ENCODE measurements at places on chromosomes 3 and 15.

- DNase-seq, result no peak
Measured at GRCh38 chr3:171342200-171342599, 118.0 kb downstream of the TNIK start.

DNA sequence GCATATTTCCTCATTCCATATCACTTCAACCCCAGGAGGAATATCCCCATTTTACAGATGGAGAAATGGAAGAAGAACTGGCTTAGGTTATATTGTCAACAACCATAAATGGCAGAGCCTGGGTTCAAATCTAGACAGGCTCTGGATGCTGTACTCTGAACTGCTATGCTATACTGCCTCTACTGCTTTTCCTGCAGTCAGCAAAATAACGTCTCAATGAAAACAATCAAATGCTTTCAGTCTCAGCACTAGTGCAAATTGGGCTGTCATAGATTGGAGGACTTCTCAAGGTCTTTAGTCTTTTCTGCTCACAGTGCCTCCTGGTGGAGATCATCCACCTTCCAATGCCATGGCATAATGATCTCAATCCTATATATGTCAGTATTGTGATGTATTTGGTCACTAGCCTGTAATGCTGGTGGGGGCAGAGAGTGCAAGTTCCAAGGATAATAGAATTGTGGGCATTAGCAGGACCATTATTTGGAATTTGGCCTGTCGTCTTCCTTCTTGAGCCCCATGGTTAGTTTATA lies 285.0 kb downstream of the CLSTN2 start:
- DNase-seq, result no peak

DNA sequence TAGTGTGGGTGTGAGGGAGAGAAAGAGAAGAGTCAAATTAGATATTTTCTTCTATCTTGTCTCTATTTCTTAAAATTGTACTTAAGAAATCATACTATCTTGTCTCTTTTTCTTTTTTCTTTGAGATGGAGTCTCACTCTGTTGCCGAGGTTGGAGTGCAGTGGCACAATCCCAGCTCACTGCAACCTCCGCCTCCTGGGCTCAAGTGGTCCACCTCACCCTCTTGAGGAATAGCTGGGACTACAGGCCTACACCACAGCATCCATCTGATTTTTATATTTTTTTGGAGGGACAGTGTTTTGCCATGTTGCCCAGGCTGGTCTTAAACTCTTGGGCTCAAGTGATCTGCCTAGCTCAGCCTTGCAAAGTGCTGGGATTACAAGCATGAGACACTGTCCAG lies 104.2 kb downstream of the MYO9A start:
- DNase-seq, result no peak

DNA sequence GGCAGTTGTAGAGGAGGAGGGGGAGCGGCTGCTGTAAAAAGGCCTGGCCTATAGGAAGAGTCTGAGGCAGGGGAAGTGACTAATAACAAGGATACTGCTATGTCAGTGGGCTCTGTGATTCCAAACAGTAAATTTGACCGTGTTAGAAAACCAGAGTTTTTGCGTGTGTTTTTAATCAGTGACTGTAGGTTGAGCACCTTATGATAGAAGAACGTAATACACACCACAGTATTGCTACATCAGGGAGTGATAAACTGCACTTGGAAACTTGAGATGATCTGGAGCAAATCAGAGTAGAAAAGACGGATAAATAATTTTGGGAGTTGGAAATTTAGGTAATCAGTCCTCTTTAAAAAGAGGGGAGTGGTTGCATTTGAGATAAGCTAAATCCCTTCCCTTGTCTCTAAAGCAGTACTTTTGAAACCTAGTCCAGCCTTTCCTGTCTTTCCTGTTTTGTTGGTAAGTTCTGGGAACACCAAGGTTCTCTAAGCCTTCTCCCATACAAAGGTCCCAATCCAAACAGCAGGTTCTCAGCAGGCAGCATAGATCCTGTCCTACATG lies 130.5 kb upstream of the NR2E3 start:
- DNase-seq, result no peak

DNA sequence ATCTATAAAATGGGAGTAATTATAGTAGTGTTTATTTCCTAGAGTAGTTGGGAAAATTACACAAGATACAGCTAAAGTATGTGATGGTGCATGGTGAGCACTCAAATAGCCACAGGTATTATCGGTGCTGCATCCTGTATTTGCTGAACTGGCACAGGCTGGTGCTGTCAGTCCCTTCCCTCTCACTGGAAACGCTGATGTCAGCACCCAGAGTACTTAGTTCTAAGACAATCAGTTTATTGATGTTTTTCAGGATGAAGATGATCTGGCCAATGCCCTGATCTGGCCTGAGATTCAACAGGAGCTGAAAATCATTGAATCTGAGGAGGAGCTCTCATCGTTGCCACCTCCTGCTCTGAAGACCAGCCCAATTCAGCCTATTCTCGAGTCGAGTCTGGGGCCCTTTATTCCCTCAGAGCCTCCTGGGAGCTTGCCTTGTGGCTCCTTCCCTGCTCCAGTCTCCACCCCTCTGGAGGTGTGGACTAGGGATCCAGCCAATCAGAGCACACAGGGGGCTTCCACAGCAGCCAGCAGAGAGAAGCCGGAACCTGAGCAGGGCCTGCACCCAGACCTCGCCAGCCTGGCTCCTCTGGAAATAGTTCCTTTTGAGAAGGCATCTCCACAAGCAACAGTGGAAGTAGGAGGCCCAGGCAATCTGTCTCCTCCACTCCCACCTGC lies 49.7 kb downstream of the TMEM39A start:
- DNase-seq, result no peak

- no peak for DNase-seq
Measured at GRCh38 chr3:51686512-51687215, 15.6 kb downstream of the TEX264 start.

- DNase-seq, result no peak
Measured at GRCh38 chr15:70569091-70569713, 194.2 kb downstream of the UACA start.

DNA sequence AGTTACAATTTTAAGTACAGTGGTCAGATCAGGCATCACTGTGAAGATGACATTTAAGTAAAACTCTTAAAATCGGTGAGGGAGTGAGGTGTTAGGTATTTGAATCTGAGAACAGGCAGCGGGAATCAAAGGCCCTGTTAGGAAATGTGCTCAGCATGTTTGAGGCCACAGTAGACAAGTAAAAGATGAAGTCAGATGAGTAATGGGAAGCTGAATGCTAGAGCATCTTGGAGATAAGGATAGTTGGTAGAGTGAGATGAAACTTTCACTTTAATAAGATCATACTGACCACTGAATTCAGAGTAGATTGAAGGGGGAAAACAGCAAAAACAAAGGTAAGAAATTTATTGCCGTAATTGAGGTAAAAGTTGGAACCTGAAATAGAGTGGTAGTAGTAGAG lies 61.6 kb downstream of the DCBLD2 start:
- DNase-seq, result no peak

DNA sequence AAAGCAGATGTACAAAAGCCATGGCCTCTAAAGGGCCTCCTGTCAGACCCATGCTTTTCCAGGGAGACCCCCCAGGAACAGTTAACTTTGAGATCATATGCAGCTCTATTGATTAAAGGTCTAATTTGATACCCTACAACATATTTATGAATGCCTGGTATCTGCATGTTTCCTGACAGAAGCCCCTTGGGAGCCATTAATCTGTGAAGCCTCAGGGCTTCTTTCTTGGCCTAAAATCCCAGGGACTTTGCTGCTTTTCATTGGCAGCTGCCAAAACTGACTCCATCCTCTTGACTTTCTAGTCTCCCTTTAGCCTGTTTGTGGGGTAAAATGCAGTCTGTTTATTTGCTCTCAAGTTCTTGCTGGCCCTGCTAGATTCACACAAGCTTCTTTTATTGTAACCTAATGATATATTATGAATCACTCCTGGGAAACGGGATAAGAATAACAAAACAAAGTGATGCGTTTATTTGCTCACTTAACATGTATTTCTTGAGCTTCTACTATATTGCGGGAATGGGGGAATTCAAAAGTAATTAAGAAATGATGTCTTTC lies 257.0 kb downstream of the LSAMP start:
- no peak for DNase-seq

- DNase-seq, result no peak
Measured at GRCh38 chr3:184600685-184601377, 39.2 kb downstream of the EPHB3 start.

DNA sequence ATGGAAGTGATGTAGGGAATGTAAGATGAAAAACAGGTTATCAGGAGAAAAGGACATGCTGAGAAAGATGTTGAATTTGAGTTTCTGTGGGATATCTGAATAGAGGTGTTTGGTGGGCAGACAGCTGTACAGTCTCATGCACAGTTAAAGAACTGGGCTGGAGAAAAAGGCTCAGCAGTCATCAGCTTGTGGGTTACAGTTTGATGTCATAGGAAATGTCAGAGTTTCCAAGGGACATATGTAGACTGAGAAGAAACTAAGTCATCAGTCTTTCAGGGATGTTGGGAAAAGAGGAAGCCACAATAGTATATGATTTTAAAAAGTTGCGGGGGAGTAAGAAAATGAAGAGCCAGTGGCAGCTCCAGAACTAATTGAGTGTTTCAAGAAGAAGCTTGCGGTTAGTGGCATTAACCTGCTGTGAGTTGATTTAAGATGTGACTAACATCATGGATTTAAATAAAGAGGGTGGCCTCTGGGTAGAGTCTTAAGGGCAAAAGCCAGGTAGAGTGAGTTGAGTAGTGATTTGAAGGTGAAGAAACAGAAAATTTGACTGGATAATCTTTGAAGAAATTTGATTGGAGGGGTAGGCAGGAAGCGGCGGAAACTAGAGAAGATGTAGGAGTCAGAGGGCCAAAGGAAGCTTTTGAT lies 24.6 kb downstream of the GORASP1 start:
- no peak for DNase-seq
